Central memory CD4-positive, alpha-beta T cell (primary cell): ENCODE measurements at places on chromosomes 5 and 9.

DNA sequence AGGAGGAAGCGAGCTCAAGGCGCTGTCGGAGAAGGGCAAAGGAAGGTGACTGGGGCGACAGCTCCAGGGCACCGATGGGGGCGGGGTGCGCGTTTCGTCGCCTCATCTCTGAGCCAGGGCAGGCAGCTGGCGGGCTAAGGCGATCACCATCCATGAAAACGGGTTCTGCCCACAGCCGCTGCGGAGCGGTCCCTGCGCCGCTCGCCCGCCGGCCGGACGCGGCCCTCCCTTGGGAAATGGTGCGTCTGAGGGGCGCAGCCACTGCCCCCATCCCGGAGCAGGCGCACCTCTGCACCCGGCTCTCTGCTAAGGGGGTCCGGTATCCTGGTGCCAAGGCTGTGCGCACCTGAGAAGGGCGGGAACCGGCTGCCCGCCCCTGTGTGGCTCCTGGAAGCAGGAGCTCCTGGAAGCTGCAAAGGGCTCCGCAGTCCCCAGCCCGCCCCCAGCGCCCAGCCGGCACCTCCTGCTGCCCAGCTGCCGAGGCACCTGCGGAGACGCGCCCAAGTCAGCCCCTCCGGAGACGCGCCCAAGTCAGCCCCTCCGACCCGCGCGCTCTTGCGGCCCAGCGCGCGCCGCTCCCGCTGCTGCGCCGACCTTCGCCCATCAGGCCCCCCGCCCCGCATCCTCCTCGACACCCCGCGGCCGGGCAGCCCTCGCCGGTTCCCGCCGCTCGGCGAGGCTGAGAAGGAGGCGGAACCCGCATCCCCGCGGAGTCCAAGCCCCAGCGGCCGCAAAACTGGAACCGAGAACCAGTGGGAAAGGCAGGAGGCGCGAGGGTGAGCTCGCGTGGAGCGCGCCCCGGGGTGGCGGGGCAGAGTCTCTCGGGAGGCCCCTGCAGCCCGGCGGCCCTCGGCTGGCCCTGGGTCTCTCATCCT lies 757 bp downstream of the ANKRD34B start:
- DNase-seq: no peak

- no peak for DNase-seq
Observed at GRCh38 chr5:11054014-11054413, 293.0 kb upstream of the DAP start.

GRCh38 chr5:135930949-135931295 lies 23.9 kb downstream of the LECT2 start:
- no peak for DNase-seq

- DNase-seq: no peak
Observed at GRCh38 chr5:116861097-116861496, 286.5 kb upstream of the SEMA6A start.

- peak; percentile 81 for DNase-seq
Observed at GRCh38 chr5:99037668-99038067, 108.9 kb upstream of the CHD1 start.

GRCh38 chr9:111902391-111903139 lies 6.0 kb downstream of the UGCG start:
- no peak for DNase-seq

GRCh38 chr5:78112931-78113330 lies 181.6 kb downstream of the AP3B1 start:
- DNase-seq: no peak

DNA sequence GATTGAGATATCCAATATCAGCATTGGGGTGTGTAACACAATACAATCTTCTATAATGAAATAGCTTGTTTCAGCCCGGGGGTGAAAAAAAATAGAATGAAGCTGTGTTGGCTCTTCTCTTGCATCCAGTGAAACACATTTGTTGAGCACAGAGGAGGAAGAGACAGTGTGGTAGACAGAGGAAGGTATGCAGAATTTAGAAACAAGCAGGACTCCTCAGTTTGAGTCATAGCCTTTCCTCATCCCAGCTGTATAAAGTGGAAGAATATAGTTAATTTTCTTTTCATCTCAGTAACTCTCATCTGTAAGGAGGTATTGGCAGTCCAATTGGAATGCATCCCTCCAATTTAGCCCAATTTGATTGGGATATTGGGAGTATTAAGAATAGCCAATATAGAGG lies 302.2 kb upstream of the VLDLR start:
- no peak for DNase-seq

GRCh38 chr5:55650386-55650785 lies 61.7 kb downstream of the SLC38A9 start:
- DNase-seq: peak; percentile 28

DNA sequence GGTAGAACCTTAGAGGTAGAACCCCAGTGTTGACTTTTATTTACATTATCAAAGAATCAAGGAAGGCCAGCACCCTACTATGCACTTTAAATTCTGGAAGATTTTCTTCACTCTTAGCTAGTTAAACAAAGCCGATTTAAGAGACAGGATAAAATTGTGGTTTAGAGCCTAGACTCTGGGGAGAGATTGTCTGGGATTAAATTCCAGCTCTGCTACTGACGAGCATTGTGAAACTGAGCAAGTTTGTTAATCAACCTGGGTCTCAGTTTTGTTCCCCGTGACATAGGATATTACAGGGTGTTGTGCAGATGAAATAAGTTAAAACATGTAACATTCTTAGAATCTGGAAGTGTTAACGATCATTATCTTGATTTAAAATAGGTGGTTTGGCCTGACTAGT lies 83.5 kb downstream of the FEM1C start:
- DNase-seq: no peak

DNA sequence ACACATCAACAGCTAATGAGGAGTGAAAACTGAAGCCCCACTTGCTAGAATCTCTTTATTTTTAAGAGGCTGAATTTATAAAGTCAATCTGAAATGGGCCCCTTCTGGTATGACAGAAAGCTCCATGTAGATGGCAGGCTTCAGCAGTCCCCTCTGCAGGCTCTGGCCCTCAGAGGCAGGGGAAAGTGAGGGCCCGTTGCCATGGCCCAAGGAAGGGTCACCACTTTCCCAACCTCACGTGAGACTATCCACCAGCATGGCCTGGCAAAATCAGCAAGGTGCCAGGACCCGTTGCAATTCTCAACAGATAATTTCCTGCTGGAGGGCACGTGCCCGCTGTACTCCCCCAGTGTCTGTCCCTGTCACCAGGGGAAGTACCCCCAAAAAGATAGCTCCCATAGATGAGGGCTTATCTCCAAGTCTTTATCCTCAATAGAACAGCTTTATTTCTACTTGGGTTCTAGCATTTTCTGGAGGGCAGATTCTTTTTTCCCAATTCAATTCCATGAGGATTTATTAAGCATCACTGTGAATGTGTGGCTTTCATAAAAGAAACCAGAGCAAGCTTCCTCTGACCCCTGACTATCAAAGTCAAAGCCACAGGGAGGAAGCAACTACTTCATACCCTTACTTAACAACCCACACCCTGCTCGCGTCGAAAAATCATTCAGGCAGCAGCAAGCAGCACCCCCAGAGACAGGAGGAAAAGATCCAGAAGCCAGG lies 85.4 kb upstream of the FSTL4 start:
- DNase-seq: no peak

GRCh38 chr5:173495225-173495904 lies 121.1 kb downstream of the BOD1 start:
- no peak for DNase-seq

DNA sequence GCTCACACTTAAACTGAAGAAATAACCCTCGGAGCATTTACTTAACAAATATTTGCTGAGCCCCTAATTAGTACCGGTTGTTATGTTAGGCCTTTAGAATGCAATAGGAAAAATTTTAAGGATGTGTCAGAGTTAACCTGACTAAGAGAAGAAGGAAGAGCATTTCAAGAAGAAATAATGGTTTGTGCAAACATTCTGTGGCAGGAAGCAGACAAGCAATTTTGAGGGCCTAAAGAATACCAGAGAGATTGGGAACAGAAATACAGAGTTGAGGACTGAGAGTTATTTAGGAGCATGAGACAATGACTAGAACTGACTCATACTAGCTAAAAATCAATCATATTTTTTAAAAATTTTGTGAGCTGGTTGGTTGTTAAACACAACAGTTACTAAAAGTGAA lies 218.8 kb downstream of the PRR16 start:
- DNase-seq: no peak

DNA sequence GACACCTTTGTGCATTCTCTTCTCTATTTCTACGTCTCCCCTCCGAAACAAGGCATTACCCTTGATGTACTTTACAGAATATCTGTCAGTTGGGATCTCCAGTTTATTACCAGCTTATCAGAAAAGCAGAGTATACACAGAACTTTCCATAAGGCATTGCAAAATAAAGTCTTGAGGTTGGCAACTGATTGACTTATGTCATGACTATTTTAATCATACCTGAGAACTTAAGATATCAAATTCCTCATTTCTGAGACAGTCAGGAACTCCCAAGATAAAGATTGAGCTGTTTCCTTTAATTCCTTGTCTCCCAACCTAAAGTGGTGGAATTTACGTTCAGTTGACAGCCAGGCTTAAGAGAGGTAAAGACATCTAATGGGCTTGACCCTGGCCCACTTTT lies 110.9 kb downstream of the MEF2C start:
- DNase-seq: no peak

GRCh38 chr9:7094576-7094975 lies 336.8 kb downstream of the KDM4C start:
- no peak for DNase-seq

GRCh38 chr9:114276908-114277821 lies 45.7 kb upstream of the ORM1 start:
- DNase-seq: no peak

- no peak for DNase-seq
Observed at GRCh38 chr9:82332018-82332773, 343.6 kb downstream of the SPATA31D1 start.

DNA sequence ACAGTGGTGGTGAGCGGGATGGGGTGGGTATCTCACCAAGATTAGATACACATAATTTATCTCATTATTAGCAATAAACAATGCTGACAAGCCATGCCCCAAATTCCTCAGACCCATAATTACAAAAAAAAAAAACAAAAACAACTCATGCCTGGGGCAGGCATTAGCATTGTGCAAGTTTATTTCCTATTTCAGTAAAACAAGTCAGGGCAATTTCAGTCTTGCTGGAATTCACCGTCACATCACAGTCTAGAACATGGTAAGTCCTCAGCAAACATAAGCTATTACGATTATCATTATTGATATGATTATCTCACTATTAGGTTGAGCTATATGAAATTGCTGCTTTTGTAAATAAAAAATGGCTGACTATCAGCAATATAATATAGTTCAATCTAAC lies 57.5 kb upstream of the GNAQ start:
- no peak for DNase-seq

GRCh38 chr9:131149688-131150053 lies 24.3 kb downstream of the NUP214 start:
- DNase-seq: no peak

DNA sequence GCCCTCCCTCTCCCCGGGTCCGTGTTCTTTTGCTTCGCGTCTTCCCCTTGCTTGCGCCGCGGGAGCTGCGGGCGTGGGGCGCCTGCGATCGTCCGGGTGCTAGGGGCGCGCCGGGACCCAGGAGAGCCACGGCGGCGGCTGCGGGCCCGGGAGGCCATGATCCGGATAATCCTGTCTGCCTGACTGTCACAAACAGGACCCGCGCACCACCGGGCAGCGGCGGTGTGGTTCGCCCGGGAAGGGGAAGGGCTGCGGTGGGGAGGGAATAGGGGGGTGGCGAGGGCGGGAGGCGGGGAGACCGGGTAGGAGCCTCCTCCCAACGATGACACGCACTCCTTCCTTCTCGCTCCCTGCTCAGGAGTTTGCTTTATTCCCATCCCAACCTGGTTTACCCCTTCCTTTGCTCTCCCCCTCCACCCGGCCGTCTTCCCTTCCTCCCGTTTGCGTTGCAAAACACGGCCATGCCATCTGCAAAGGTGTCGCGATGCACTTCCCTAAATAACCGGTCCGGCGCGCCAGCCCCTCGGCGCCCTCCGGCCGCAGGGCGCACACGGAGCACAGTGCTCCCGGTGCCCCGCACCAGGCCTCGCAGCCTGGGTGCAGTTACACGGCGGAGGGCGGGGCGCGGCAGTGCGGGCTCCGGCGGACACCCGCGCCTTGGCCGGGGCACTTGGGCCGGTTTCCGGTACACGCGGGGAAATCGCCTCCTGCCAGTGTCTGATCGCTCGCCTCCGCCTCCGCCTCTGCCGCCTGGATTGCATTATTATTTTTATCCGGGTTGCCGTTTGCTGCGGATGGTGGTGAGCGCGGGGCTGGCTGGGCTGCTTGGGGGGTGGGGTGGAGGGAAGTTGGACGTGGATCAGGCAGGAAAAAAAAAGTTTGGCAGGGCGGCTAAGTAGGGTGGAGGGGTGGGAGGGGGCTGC lies 1.5 kb downstream of the SMARCA2 start:
- peak; percentile 51 for DNase-seq

GRCh38 chr9:114011313-114011712 lies 66.8 kb downstream of the AMBP start:
- no peak for DNase-seq

DNA sequence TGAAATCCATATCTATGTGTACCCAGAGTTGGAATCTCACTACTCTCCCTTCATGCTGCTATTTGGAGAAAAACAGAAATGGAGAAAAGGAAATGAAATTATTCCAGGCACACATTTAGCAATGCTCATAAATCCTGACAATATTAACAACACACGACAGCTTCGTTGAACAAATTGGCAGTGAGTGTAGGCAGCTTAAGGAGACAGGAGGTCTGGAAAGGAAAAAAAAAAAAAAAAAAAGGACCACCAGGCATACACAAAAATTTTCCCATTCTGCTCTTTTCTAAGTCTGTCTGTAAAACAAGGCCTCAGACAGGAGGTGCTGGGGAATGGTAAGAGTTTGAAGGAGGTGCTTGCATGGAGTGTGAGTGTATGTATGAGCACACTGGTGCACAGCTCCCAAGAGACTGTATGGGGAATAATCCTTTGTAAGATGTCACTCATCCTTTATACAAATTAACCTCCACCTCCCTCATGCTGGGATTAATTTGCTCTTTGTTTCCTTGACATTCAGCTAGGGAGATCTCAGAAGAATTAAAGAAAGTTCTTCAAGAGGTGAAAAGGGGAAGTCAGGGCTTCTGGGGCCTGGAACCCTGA lies 78.9 kb downstream of the ASTN2 start:
- DNase-seq: no peak

GRCh38 chr9:78680196-78680595 lies 383.3 kb downstream of the PSAT1 start:
- DNase-seq: no peak

DNA sequence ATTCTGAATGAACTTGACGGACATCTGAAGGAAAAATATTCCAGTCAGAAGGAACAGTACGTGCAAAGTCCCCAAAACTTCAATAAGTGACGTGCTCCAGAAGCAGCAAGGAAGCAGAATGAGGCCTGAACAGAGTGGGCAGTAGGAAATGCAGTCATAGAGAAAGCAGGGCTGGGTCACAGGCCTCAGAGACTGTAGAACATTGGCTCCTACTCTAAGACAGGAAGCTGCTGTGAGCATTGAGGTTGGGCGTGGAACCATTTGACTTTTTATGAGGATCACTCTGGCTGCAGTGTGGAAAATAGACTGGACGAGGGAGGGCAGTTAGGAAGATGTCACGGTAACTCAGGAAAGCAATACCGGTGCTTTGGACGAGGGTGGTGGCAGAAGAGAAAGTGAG lies 64.0 kb downstream of the DOCK8 start:
- peak; percentile 60 for DNase-seq

- no peak for DNase-seq
Observed at GRCh38 chr9:105466898-105467455, 19.1 kb downstream of the FSD1L start.

GRCh38 chr9:120608421-120608820 lies 28.5 kb upstream of the CDK5RAP2 start:
- DNase-seq: no peak
